HFFc6 (cell line): ENCODE measurements at places on chromosomes 5 and 9.

GRCh38 chr5:116212225-116212624 is 127.4 kb downstream of the COMMD10 start:
- DNase-seq, result no peak

DNA sequence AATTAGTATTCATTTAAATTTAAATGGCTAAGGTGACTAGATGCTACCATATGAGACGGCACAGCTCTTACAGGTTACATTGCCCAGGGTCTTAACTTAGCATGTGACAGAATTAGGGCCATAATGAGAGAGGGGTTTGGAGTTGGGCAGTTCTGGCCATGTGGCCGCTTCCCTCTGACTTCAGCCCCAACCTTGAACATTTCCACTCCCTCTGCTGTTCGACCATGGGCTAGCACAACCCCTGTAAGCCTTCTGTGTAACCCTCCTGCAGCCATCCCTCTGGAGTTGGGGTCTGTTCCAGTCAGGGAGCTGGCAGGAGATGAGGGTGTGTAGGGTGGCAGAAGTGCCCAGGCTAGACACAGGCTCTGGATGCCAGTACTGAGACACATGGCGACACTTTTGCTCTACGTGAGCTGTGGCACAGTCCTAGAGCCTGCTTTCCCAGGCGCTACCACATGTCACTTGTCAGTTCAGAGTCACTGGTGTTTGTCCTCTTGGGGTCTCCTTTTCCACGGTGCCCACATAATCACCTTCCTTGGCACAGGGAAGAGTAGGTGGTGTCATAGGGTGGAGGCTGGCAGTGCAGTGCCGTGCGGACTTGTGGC is 128.7 kb upstream of the PITX1 start:
- DNase-seq, result no peak

DNA sequence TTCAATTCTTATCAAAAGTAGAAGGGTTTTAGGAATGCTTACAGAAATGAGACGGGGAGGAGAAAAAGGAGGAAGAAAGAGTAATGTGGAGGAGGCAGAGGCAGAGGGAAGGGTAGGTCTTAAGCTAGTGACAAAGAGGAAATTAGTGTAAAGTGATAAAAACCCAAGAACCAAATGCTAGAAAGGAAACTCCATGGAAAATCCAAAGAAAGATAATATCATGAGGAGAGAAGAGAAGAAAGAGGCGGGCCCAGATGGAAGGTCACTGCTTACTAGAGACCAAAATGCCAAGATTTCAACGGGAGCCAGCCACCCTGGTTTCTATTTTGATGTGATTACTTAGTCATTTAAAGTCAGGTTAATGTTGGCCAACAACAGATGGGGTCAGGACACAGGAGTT is 68.6 kb upstream of the IL12B start:
- no peak for DNase-seq

GRCh38 chr9:34517185-34517584 is 5.6 kb downstream of the ENHO start:
- DNase-seq, result no peak

GRCh38 chr5:135386096-135386495 is 12.9 kb downstream of the MACROH2A1 start:
- peak; percentile 60 for DNase-seq
